ENCODE measurements at places on chromosomes 3 and 15.

DNA sequence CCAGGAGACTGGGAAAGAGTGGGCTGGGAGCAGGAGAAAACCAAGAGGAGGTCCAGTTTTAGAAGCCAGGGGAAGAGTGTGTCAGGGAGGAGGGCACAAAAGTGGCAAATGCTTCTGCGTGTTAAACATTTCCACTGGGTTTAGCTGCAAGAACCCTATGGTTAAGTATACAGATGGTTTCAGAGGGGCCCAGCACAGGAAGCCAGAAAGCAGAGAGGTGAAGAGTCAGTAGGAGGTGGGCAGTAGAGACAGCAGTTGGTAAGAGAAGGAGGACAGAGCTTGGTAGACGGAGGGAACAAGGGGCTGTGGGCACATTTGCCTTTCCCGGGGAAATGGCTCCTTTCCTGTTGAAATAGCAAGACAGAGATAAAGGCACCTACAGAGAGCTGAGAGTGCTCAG lies 133.8 kb downstream of the EPHB1 start:
- no peak for DNase-seq

- DNase-seq: no peak
Observed at GRCh38 chr3:25448750-25449692, 21.0 kb downstream of the RARB start.

- DNase-seq: no peak
Observed at GRCh38 chr15:90471769-90472168, 58.0 kb upstream of the CRTC3 start.

- no peak for DNase-seq
Observed at GRCh38 chr3:113156816-113157333, 54.5 kb upstream of the BOC start.

DNA sequence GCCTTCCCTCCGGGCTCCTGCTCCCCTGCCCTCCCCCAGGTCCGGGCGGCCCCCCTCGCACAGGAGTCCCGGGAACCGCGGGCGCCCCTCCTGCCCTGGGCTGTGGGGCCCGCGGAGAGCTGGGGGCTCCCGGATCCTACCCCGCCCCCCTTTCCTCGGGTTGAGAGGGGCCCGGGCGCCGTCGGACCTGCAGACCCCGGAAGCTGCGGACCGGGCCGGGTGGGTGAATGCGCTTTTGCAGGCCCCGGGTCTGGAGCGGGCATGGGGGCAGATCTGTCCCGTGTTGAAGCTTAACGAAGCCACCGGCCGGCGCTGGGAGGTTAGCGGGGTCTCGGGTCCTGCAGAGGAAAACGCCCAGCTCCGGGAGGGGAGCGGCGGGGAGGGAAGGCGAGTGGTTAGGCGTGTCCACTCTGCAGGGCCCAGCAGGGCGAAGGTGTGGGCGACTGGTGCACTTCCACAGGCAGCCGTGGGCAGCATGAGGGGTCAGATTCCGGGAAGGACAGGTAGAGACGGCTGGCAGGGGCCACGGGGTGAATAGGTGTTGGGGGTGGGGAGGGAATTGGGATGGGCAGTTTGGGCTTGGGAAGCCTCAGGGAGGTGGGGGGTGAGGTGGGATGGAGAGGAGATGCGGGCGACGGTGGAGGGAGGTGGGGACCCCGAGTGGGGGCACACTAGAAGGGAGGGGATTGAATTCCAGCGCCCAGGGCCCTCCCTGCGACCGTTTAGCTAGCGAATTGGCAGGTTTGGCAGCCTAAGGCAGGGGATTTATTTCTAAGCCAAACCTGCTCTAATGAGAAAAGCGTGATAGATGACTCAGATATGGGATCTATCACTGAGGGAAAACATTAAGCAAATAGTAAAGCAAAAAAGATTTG lies 635 bp downstream of the CD276 start:
- no peak for DNase-seq

DNA sequence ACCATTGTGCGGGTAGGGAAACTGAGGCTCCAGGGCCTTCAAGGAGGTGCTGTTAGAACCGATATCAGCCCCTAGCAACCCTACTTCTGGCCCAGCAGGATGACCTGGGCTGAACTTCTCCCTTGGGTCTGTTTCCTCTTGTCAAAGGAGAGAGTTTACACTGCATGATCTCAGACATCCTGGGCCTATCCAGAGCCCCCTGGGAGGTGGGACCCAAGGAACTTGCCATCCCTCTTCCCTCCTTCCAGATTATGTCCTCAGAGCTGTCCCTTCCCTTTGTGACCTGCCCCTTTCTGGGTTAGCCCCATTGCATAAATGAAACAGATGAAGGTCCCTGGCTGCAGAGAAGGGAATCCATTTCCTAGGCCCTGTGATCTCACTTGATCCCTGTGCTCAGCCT lies 12.3 kb upstream of the DNAH1 start:
- no peak for DNase-seq

DNA sequence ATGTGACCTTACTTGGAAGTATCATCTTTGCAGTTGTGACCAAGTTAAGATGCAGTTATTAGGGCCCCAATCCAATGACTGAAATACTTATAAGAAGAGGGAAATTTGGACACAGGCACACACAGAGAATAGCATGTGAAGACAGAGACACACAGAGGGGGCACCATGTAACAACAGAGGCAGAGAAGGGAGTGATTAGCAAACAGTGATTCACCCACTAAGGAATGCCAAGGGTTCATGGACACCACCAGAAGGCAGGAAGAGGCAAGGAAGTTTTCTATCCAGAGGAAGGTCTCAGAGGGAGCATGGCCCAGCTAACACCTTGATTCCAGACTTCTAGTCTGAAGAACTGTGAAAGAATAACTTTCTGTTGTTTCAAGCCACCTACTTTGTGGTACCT lies 25.0 kb downstream of the SIDT1 start:
- no peak for DNase-seq

GRCh38 chr15:63985221-63986184 lies 60.8 kb downstream of the DAPK2 start:
- DNase-seq: no peak

- DNase-seq: no peak
Observed at GRCh38 chr3:94481226-94481898, 418.5 kb downstream of the NSUN3 start.

DNA sequence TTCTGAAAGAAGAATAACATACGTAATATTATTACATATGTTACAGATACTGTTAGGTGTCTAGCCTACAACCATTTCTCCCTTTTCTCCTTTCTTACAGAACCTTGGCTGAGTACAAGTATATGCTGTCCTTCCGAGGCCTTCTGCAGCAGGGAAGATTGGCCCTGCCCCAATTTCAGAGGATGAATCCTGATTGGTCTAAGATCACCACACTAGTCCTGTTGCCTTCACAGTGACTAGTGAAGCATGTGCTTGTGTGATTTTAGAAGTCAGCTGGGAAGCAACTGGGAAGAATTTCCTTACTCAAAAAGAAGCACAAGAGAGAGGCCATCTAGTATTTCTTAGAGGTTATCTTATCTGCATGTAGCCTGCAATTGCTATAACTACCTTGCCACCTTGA lies 30.6 kb upstream of the MECOM start:
- no peak for DNase-seq

DNA sequence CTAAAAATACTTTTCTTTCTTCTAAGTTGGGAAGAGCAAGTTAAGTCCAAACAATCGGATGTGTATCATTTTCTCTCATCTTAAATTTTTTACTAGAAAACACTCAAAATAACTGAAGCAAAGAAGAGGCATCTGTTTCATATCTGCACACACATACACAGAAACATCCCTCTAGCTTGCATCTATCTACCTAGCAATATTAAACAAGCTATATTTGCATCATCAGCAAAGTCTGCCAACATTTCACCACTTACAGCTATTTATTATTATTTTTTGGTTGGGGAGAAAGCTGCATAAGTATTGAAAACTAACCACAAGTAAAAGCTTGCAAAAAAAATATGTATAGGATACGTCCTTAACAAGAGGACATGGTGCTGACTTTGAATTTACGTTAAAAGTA lies 1.9 kb downstream of the GOLIM4 start:
- no peak for DNase-seq

- DNase-seq: no peak
Observed at GRCh38 chr3:65875393-65876027, 163.2 kb downstream of the MAGI1 start.

GRCh38 chr3:10600296-10600714 lies 94.9 kb upstream of the ATP2B2 start:
- no peak for DNase-seq

All from activated T-helper 1 cell treated with anti-CD3 and anti-CD28 coated beads, Interleukin-2, amount 50 U/mL, for 16 hours (primary cell).